B cell (primary cell): ENCODE measurements at places on chromosomes 11 and 22. TPM values are rescaled to one million over a fixed set of nuclear protein-coding genes. Genes with fewer than 3 reads are reported as not detected.

- no peak for DNase-seq
Observed at GRCh38 chr22:30568137-30568805, 6.2 kb downstream of the GAL3ST1 start.

DNA sequence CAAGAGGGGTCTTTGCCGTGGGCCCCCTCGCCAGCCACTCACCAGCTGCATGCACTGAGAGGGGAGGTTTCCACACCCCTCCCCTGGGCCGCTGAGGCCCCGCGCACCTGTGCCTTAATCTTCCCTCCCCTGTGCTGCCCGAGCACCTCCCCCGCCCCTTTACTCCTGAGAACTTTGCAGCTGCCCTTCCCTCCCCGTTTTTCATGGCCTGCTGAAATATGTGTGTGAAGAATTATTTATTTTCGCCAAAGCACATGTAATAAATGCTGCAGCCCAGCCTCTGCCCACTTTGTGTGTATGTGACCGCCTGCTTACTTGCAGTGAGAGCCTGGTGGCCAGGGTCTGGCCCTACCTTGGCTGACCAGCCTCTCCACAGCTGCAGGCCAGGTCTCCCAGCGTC lies 2.8 kb upstream of the CRACR2B start:
- no peak for DNase-seq

GRCh38 chr11:2834503-2835273 lies 50.9 kb downstream of the CDKN1C start:
- DNase-seq: no peak

GRCh38 chr11:83046621-83047172 lies 25.0 kb downstream of the RAB30 start:
- DNase-seq: no peak

- DNase-seq: no peak
Observed at GRCh38 chr22:33975841-33976240, 55.6 kb upstream of the LARGE1 start.

Gene DRICH1
- total RNA-seq: 1.5 and 1.7 TPM in 2 replicates

Gene MRGPRE
- total RNA-seq: not detected in 2 replicates
